Pulmonary artery endothelial cell (primary cell): ENCODE measurements at places on chromosomes 3 and 15.

- no peak for DNase-seq
These were observed 20.1 kb upstream of the GSK3B start for GRCh38 chr3:120114376-120114775.

DNA sequence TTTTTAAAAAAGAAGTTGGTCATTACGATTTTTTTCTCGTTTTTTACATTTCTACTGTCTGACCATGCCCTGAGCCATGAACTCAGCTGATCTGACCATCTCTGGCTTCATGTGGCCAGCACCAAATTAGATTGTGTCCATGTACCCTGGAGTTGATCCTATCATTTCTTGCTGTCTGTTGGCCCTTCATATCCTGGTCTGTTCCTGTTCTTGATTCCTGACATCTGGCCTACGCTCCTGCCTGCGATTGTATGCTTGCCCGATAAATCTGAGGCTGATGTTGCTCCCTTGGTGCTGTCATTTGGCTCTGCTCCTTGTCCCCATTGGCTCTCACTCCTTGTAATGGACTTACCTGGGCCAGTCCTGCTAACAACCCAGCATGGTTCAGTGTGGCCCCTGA, 89.8 kb upstream of the IGSF10 start:
- DNase-seq: no peak

DNA sequence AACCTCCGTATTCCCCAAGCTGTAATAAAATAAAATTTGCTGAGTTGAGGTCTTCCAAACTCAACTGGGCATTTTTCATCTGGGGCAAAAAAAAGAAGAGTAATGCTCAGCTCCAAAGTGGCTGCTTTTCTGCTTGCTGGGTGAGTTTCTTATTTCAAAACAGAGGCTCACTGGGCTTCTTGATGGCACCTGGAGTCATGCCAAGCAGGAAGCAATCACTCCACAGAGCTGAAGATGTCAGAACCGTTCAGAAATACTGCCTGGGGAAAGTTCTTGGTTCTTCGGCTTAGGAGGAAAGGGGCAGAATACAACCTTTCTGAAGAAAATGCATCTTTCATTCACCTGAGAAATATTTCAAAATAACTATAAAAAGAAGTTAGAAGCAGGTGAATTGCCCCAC, 4.1 kb downstream of the CCR9 start:
- DNase-seq: no peak

DNA sequence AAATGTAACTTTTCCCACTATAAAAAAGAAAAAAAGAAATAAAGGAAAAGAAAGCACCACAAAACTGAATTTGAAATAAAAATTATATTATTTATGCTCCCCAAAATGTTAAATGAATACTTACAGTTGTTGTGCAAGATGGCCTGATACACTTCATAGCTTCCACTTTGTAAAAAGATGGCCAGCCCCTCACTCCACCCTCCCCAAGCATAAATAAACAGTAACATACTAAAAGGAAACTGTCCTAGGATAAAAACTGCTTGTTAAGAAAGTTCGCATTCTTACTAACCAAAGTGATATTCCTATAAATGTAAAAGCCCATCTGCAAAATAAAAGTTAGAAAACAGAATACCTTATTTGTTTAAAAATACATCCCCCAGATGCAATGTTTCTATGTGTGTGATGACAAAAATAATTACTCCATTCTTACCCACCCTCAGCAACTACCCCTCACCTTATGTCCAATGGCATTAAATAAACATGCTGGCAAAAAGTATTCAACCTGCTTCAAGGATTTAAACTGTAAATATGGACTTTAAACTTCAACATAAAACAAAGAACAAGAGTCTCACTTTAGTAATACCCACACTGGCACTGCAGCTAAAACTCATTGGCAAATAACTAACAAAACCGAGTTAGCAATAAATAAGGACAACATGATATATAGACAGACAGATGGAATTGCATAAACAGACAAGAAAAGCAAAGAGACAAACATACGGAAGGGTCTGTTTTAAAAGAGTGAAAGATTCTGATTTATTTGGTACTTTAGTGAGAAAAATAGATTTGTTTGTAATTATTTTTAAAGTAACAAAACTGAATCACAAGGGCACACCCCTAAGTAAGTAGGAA, 47.7 kb downstream of the ZBTB20 start:
- DNase-seq: no peak

GRCh38 chr3:22122567-22122966, 371.6 kb upstream of the ZNF385D start:
- no peak for DNase-seq

GRCh38 chr3:108414007-108414406, 96.4 kb downstream of the MYH15 start:
- DNase-seq: no peak

DNA sequence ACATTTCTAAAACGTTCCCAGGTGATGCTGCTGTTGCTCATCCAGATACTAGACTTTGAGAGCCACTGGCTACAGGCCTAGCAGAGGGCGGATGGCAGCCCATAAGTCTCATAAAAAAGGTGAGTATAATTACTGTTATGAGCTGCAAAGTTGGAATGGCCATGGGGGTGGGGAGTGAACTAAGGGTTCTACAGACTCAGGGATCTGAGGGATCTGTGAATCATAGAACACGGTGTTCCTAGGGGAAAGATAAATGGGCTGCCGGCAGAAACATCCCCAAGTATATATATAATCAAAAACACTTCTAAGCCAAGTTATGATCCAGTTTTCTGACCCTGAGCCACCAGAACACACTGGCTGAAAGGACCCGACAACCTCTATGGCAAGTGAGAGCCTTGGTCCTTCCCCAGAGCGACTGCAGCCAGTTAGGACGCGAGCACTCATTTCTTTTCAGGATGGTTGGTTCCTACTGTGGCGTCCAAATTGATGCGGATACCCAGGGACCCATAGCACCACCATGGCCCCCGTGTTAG, 7.9 kb upstream of the SYNM start:
- no peak for DNase-seq

GRCh38 chr15:74725845-74726773, 781 bp upstream of the CYP1A1 start:
- DNase-seq: no peak

DNA sequence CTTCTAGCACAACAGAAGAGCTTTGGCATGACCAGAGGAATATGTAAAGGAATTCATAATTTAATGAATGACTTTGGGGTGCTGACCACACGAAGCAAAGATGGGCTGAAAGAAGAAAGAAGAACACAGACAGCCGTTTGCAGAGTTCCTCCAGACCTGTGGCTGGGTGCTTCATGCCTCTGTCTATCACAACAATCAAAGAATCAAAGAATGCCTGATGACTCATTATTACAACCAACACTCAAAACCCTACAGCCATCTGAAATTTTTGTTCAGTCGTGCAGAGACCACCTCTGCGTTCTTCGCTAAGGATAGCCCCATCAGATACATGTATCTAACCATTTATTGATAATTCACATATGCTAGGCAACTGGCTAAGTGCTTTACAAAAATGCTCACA, 129.0 kb upstream of the PRICKLE2 start:
- no peak for DNase-seq

DNA sequence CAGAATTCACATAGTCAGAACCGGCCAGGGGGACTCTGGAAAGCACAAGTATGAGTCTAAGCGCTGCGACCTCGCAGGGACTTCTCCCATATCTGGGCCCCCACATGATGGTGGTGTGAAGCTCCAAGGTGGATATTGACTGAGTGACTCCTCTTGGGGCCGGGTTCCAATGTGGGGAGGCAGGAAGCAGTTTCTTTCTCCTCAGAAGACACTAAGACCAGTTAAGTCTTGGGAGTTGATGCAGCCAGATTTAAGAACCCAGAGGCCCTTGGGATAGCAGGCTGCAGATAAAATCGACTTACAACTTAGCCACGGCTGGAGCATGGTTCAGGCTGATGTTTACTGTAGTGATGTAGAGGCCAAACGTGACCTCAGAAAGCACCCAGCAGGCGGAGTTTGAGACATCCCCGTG, 55.4 kb upstream of the KLF13 start:
- no peak for DNase-seq

- no peak for DNase-seq
These were observed 87.0 kb upstream of the LMOD3 start for GRCh38 chr3:69209413-69209812.

GRCh38 chr3:28678086-28678485, 329.5 kb upstream of the AZI2 start:
- no peak for DNase-seq

GRCh38 chr15:68506071-68506470, 72.7 kb upstream of the CORO2B start:
- DNase-seq: no peak

DNA sequence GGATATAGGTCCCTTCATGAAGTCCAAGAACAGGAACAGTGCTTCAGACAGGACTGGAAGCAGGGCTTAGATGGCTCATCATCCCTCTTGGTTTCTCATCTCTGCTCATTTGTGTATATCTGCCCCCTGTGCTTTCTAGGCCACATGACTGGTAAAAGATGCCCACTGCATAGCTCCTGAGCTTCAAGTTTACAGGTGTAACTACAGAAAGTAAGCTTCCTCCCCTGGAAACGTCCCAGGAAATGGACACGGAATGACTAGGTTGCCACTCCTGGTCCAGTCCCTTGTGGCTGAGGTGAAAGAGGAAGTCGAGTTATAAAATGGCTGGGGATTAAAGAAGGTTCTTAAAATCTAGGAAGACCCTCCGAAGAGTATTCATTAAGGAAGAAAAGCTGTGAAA, 32.5 kb downstream of the MYO5A start:
- no peak for DNase-seq

- no peak for DNase-seq
These were observed 56.9 kb upstream of the FOXP1 start for GRCh38 chr3:71640331-71640983.

DNA sequence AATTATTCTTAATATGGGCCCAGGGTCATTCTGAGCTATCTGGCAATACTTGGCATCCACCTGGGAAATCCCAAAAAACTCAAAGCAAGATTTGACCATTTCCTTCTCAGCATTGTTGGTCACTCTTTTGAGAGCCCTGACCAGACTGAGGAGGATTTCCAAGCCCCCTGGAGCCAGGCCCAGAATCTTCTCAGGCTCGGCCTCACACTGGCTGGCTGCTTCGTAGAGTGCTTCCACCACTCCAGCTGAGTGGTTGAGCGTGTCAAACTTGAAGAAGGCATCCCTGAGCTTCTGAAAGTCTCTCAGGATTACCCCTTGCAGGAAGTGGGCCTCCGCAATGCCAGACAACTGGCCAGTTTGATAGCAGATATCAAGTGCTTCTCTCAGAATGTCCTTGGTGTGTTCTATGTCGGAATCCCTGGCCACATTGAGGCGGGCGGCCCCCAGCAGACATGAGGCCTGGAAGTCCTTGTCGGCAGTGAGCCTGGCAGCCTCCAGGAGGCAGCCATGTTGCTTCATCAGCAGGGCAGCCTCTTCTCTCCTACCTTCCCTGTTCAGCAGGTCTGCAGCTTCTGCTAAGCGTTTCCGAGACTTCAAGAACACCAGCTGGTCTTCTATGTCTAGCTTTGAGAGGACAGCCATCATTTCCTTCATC, 68.9 kb upstream of the DCLK3 start:
- no peak for DNase-seq

DNA sequence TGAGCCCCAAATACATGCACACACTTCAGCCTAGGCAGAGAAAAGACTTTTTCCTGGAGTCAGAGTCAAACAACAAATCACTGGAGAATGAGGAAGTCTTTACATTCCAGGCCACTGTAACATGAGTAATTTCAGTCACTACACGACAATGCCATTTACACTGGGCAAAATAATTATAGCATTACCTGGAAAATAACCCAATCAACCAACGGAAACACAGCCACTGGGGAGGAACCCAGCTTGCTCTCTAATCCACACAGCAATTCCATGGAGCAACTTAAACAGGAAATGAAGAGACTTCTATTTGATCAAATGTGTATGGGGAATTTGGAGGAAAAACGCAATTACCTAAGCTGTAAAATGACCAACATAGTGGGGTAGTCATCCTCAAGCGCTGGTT, 15.2 kb downstream of the FSTL1 start:
- DNase-seq: no peak

DNA sequence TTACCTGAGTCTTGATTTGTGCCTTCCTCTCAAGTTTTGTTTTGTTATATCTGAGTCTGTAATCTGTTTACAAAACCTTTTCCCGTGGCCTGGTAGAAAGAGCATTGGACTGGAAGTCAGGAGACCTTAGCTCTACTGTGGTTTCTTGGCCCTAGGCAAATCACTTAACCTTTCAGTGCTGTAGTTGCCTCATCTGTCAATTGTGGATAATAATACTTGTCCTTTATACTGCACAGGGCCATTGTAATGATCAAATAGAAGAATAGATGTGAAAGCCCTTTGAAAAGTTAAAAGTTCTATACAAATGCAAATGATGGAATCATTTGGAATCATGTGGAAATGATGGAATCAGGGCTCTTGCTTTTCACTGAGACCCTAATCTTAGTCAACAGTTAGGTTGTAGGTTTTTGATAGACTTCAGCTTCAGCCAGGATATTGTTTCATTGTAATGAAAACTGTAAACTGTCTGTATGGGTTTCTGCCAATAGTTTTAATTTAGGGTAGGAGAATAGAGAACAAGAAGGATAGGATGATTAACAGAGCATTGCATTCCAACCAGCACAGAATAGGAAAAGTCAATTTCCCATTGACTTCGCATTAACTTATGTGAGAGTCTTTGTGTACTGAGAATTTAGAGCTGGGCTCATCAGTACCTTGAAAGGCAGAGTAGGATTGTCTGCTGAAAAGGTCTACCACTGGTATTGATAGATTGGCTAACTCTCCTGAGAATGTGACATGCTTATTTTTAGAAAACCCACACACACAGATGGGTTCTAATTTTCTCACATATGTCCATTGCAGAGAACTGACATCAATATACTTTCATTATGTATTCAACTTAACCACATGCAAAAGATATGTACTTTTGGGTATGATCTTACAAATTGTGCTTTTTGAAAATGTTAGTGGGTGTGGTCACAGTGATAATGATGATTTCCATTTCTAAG, 21.8 kb downstream of the MAP2K5 start:
- DNase-seq: no peak

DNA sequence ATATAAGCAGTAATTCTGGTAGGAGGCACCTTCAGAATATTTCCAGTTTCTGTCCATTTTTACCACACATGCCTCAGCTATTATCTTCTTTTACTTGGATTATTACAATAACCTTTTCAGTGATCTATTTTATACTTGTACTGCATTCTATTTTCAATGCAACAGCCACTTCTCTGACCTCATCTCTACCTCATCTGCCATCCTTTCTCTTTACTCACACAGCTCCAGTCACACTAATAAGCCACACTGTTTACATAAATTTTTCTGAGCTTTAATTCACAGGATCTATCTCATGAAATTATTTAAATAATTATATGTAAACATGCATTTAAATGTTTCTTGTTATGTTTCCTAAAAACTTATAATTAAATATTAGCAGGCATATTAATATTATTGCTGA, 47.3 kb upstream of the BCHE start:
- DNase-seq: no peak

- no peak for DNase-seq
These were observed 1.1 kb upstream of the WDR82 start for GRCh38 chr3:52279596-52279995.

DNA sequence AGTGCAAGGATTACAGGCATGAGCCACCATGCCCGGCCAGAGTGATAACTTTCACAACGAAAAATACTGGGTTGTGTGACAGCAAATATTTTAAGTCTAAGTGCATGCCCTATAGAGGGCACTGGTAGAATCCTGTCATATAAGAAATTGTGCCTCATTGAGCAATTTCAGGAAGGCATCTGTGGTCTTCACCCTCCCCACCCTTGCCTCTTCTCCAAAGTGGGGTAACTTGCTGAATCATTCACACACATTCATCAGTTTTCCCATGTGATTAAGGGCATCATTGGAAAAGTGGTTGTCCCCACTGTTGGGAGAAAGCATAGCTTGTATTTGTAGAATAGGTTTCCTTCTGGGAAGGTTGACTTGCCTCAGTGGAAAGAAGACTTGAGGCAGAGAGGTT, 9.2 kb downstream of the MITF start:
- no peak for DNase-seq

- no peak for DNase-seq
These were observed 10.6 kb downstream of the PARP14 start for GRCh38 chr3:122691195-122691594.
